ENCODE measurements at places on chromosomes 13 and 19. TPM values are rescaled to one million over a fixed set of nuclear protein-coding genes. Genes with fewer than 3 reads are reported as not detected.

- no peak overlapping the region for H3K4me3 ChIP-seq
- H3K4me1 ChIP-seq: peaks cover 14% of the 10 kb centered on the region
- no peaks in the 10 kb centered on the region for H3K27me3 ChIP-seq
- no peak for DNase-seq
Observed at GRCh38 chr13:109154146-109154545, 524.7 kb downstream of the MYO16 start.

- no peaks in the 10 kb centered on the region for H3K4me1 ChIP-seq
- H3K36me3 ChIP-seq: no peaks in the 10 kb centered on the region
- DNase-seq: no peak
- H3K27me3 ChIP-seq: no peaks in the 10 kb centered on the region
Observed at GRCh38 chr13:40061466-40062450, 406.3 kb downstream of the COG6 start.

DNA sequence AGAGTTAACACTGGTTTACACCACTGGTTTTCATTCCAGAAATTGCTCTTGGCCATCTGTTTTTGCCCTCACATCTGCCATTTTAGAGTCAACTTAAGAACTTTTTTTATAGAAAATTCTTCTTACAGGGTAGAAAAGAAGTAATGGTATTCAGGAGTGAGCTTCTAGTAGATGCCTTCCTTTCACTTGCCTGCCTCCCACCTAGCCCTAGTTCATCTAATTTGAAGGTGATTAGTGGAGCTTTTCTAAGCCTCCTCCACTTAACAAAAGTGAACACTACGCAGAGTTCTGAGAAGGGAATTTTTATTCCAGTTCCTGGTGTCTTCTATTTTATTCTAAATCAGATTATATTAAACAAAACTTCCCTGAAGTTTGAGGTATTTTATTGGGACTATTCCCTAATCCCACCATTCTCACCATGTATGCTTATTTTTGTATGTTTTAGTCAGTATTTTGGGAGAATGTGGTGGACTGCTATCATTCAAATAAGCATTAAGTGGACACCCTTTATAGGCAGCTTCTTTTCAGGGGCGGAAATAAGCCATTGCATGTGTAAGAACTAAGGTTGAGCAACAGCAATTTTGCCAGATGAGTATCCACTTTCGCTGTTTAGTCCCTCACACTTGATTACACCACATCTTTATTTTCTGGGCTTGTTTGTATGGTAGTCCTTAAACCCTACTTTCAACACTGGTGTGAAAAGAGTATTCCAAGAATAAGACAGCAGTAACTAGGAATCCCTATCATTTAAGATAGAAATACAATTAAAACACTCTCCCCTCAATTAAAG is 156.9 kb downstream of the ENOX1 start:
- no peaks in the 10 kb centered on the region for H3K27me3 ChIP-seq
- H3K4me3 ChIP-seq: no peak overlapping the region
- H3K27ac ChIP-seq: no peak overlapping the region
- DNase-seq: no peak

GRCh38 chr19:52935434-52935833 is 12.2 kb upstream of the ZNF888 start:
- peaks cover 15% of the 10 kb centered on the region for H3K4me1 ChIP-seq
- DNase-seq: no peak
- H3K4me3 ChIP-seq: no peak overlapping the region
- H3K27me3 ChIP-seq: no peaks in the 10 kb centered on the region

GRCh38 chr19:36456831-36457230 is 32.5 kb downstream of the ZNF566 start:
- H3K4me3 ChIP-seq: no peak overlapping the region
- no peak for DNase-seq
- no peaks in the 10 kb centered on the region for H3K27me3 ChIP-seq
- peaks cover 16% of the 10 kb centered on the region for H3K36me3 ChIP-seq
- H3K27ac ChIP-seq: no peak overlapping the region

DNA sequence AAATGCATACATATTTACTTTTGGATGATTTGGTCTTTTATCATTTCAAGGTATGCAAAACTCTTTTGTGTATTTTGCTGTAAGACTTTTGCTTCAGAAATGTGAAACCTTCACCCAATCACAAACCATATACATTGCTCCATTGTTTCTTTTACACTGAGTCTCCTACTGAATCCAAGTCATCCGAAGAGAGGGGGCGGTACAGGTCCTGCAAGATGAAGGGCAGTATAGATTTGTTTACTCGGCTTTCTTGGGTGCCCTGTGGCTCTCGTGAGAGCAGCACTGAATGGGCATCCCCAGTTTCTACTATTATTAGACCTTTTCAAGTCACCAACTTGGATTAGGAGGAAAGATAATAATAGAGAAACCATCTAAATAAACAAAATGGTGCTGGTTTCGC is 280.6 kb downstream of the DCLK1 start:
- no peaks in the 10 kb centered on the region for H3K36me3 ChIP-seq
- no peak overlapping the region for H3K27ac ChIP-seq
- H3K27me3 ChIP-seq: no peaks in the 10 kb centered on the region

DNA sequence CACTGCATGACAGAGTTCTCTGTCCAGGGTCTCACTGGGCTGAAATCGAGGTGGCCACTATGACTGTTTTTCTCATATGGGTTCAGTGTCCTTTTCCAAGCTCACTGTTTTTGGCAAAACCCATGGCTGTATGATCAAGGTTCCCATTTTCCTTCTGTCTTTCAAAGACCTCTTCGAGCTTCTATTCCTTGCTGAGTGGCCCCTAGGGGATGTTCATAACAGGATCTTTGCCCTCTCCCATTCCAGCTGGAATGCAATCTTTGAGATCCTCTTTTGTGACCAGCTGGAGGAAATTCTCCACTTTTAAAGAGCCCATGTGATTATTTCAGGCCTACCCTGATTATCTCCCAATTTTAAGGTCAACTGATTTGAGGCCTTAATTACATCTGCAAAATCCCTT is 572.5 kb upstream of the SLC10A2 start:
- DNase-seq: no peak
- no peaks in the 10 kb centered on the region for H3K36me3 ChIP-seq
- H3K27ac ChIP-seq: no peak overlapping the region
- no peak overlapping the region for H3K4me3 ChIP-seq
- H3K27me3 ChIP-seq: no peaks in the 10 kb centered on the region
- no peaks in the 10 kb centered on the region for H3K4me1 ChIP-seq

- no peaks in the 10 kb centered on the region for H3K27me3 ChIP-seq
- H3K27ac ChIP-seq: peak overlapping the region; percentile 93
- DNase-seq: peak; percentile 82
- H3K4me1 ChIP-seq: peaks cover 23% of the 10 kb centered on the region
- peak overlapping the region; percentile 83 for H3K4me3 ChIP-seq
Observed at GRCh38 chr19:14530005-14530348, 583 bp downstream of the TECR start.

DNA sequence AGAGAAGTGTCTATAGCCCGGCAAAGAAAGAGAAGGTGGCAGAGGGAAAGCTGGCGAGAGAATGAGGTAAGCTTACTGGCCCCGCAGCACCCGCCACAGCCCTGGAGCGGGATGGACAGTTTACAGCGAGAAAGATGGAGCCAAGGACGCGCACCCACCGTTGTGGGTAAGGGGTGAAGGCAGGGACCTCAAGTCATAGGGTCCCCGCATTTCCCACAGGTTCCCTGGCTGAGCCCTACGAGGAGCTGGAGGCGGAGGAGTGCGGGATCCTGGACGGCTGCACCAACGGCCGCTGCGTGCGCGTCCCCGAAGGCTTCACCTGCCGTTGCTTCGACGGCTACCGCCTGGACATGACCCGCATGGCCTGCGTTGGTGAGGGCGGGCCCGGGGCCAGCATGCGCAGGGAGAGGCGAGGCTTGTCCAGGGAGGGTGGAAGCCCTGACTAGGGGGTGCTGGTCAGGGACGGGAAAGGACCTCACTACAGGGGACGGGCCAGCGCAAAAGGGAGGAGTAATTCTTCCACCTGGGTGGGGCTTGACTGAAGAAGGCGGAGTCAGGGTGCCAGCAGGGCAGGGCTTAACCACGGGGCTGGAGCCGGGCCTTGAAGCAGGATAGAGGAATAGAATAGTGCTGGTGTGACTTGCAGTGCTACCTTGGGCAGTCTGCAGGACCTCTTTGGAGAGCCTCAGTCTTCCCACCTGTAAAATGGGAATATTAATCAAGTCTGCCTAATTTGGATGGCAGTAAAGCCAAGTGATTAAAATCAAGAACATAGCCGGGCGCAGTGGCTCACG is 26.5 kb downstream of the LTBP4 start:
- H3K27ac ChIP-seq: no peak overlapping the region
- no peak overlapping the region for H3K4me3 ChIP-seq
- DNase-seq: no peak

DNA sequence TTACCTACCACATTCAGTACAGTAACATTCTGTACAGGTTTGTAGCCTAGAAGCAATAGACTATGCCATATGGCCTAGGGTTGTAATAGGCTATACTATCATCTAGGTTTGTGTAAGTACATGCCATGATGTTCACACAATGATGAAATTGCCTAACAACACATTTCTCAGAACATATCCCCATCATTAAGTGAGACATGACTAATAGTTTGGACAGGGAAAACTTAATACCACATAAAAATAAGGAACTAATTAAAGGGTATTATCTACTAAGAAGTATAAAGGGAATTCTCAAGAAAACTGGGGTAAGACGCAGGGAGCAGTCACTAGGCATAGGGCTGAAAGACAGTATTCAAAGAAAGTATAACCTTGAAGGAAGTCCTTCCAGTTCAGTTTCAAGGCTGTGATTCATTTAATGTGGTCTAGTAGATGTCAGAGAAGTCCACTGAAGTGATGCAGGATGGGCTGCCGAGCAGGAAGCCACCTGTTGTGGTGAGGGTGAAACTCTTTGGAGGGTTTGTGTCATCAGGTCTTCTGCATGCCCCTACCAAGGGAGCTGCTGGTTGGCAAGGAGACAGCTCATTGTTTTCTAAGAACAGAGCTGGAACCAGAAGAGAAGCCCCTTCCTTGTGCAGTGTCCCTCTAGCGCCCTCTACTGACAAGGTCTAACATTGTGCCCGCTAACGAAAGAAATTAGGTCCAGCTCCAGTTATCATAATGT is 122.9 kb downstream of the OLFM4 start:
- H3K4me1 ChIP-seq: no peaks in the 10 kb centered on the region
- H3K36me3 ChIP-seq: no peaks in the 10 kb centered on the region
- no peak overlapping the region for H3K27ac ChIP-seq
- no peak for DNase-seq
- H3K27me3 ChIP-seq: peaks cover 5% of the 10 kb centered on the region
- no peak overlapping the region for H3K4me3 ChIP-seq

DNA sequence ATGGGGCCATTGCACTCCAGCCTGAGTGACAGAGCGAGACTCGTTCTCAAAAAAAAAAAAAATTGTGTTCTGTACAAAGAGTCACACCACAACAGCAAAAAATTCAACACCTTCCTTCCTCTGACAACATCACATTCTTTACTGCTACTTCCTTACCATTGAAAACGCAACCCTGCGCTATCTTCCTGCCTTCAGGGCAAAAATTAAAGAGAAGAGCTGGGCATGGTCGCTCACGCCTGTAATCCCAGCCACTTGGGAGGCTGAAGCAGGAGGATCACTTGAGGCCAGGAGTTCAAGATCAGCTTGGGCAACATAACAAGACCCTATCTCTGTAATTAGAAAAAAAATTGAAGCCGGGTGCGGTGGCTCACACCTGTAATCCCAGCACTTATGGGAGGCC is 9.4 kb upstream of the ZNF444 start:
- no peak overlapping the region for H3K4me3 ChIP-seq
- H3K4me1 ChIP-seq: no peaks in the 10 kb centered on the region
- no peaks in the 10 kb centered on the region for H3K27me3 ChIP-seq
- DNase-seq: no peak

GRCh38 chr13:37375724-37376123 is 222.8 kb downstream of the POSTN start:
- H3K27me3 ChIP-seq: no peaks in the 10 kb centered on the region
- H3K4me1 ChIP-seq: no peaks in the 10 kb centered on the region

DNA sequence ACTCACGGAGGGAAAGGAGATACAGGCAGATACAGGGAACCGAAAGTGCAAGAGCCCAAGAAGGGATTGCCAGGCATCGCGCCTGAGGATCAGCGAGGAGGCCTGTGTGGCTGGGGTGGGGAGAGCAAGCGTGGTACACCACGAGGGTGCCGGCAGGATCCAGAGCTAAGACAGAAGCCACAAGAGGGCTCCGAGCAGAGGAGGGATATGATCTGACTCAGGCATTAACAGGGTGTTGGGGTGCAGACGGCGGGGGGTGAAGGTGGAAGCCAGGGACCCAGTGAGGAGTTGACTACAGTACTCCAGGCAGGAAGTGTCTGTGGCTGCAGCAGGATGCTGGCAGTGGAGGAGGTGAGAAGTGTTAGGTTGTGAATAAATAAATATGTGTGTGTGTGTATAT is 5.4 kb upstream of the PPP1R37 start:
- H3K27me3 ChIP-seq: no peaks in the 10 kb centered on the region
- no peak overlapping the region for H3K27ac ChIP-seq
- H3K4me3 ChIP-seq: no peak overlapping the region
- peaks cover 7% of the 10 kb centered on the region for H3K4me1 ChIP-seq
- peaks cover 34% of the 10 kb centered on the region for H3K36me3 ChIP-seq
- DNase-seq: no peak

GRCh38 chr13:83881140-83881684 is 1.1 kb downstream of the SLITRK1 start:
- peaks cover 53% of the 10 kb centered on the region for H3K27me3 ChIP-seq
- no peak overlapping the region for H3K27ac ChIP-seq
- no peaks in the 10 kb centered on the region for H3K36me3 ChIP-seq

- no peak overlapping the region for H3K27ac ChIP-seq
- peaks cover 73% of the 10 kb centered on the region for H3K27me3 ChIP-seq
- DNase-seq: no peak
Observed at GRCh38 chr19:39515551-39516191, 732 bp downstream of the SELENOV start.

DNA sequence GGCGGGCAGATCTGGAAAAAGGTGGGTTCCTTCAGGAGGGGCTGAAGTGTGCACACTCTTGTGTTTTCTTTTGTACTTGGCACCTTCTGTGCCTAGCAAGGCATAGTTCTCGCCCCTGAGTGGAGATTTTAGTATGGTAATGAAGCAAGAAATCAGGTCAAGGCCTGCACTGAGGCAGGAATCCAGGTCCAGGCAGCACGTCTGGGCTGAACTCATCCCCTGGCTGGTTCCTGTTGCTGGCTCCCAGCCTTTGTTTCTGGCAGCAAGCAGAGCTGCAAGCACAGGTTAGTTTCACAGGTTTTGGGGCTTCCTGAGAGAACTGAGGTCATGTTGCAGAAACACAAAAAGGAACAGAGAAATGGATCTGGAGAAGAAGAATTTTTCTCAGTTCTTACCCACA is 21.2 kb downstream of the SIGLEC7 start:
- H3K4me3 ChIP-seq: no peak overlapping the region
- DNase-seq: no peak
- no peak overlapping the region for H3K27ac ChIP-seq
- peaks cover 4% of the 10 kb centered on the region for H3K4me1 ChIP-seq
- H3K36me3 ChIP-seq: no peaks in the 10 kb centered on the region

The KLK12 gene
- total RNA-seq: 1.9 TPM

The SIGLECL1 gene
- not detected for total RNA-seq

The KIR2DL1 gene
- 0.83 TPM for total RNA-seq

The FXYD1 gene
- 49.7 TPM for total RNA-seq

The TMEM145 gene
- total RNA-seq: not detected

The REEP6 gene
- total RNA-seq: 2.5 TPM

The IL12RB1 gene
- 14.6 TPM for total RNA-seq

The TNNT1 gene
- total RNA-seq: not detected

The IQCN gene
- 4.1 TPM for total RNA-seq

The SOHLH2 gene
- not detected for total RNA-seq

The TSHZ3 gene
- 5.7 TPM for total RNA-seq

The NALCN gene
- total RNA-seq: 0.83 TPM

The CYP2A7 gene
- 0.68 TPM for total RNA-seq

The CGB2 gene
- not detected for total RNA-seq

The PDX1 gene
- not detected for total RNA-seq

The MBD3L2 gene
- total RNA-seq: not detected

The NMRK2 gene
- not detected for total RNA-seq
